ENCODE measurements at places on chromosomes 2 and 18. TPM values are rescaled to one million over a fixed set of nuclear protein-coding genes. Genes with fewer than 3 reads are reported as not detected.

The GALNT13 gene
- 1.0 TPM for total RNA-seq

The ZNF516 gene
- total RNA-seq = 49.8 TPM

The TMEM247 gene
- total RNA-seq = not detected

The KANSL3 gene
- total RNA-seq = 24.9 TPM

The CBLN2 gene
- not detected for total RNA-seq

The C1GALT1C1L gene
- total RNA-seq = under 0.01 TPM

The LAPTM4A gene
- 85.4 TPM for total RNA-seq

The SERPINB11 gene
- total RNA-seq = under 0.01 TPM

The CDC42EP3 gene
- 53.9 TPM for total RNA-seq

The GBX2 gene
- total RNA-seq = not detected

The FTCDNL1 gene
- total RNA-seq = 2.3 TPM

The CGREF1 gene
- 1.0 TPM for total RNA-seq

The BOLL gene
- total RNA-seq = not detected

The RAB17 gene
- total RNA-seq = 1.5 TPM

The SERPINB10 gene
- total RNA-seq = 0.43 TPM

The LYG1 gene
- total RNA-seq = 0.78 TPM

The TIGD1 gene
- 2.8 TPM for total RNA-seq

The NAT8 gene
- total RNA-seq = not detected

The SP9 gene
- total RNA-seq = not detected

The FANCL gene
- total RNA-seq = 10.6 TPM

The CCDC74B gene
- 0.34 TPM for total RNA-seq

The PID1 gene
- 3.3 TPM for total RNA-seq

The CD226 gene
- total RNA-seq = 0.34 TPM

The POU3F3 gene
- not detected for total RNA-seq

The ARHGAP28 gene
- total RNA-seq = under 0.01 TPM

The STPG4 gene
- 0.07 TPM for total RNA-seq

The WNT10A gene
- total RNA-seq = 7.5 TPM

The CYP27C1 gene
- 0.36 TPM for total RNA-seq

The TM4SF20 gene
- total RNA-seq = not detected

The ZNF804A gene
- not detected for total RNA-seq

The REG3A gene
- total RNA-seq = not detected

The AFF3 gene
- not detected for total RNA-seq

The ERFE gene
- total RNA-seq = 3.8 TPM

The SOX11 gene
- under 0.01 TPM for total RNA-seq

The SLC9A4 gene
- total RNA-seq = not detected

The TSPYL6 gene
- total RNA-seq = not detected

The KCNG2 gene
- total RNA-seq = not detected

The PUS10 gene
- total RNA-seq = 8.9 TPM

The DCDC2C gene
- not detected for total RNA-seq

The LYPD6 gene
- 1.4 TPM for total RNA-seq

The UGT1A8 gene
- 0.14 TPM for total RNA-seq

The UPP2 gene
- total RNA-seq = not detected

The FAP gene
- total RNA-seq = 1.7 TPM

The RAB6C gene
- total RNA-seq = under 0.01 TPM

The NT5DC4 gene
- total RNA-seq = 0.07 TPM

The ST6GAL2 gene
- total RNA-seq = under 0.01 TPM

The NT5C1B gene
- not detected for total RNA-seq

The MBD5 gene
- total RNA-seq = 9.9 TPM

The GALR1 gene
- not detected for total RNA-seq

The DPP4 gene
- total RNA-seq = 5.5 TPM

The NPPC gene
- not detected for total RNA-seq

The ITGB6 gene
- 414 TPM for total RNA-seq

The ERICH2 gene
- total RNA-seq = 1.7 TPM

The STARD6 gene
- not detected for total RNA-seq

The SPC25 gene
- not detected for total RNA-seq

The MLPH gene
- total RNA-seq = 1.4 TPM

The TUBB8B gene
- under 0.01 TPM for total RNA-seq

The FER1L5 gene
- under 0.01 TPM for total RNA-seq
